Fibroblast of mammary gland (primary cell): ENCODE measurements at places on chromosomes 1 and 21.

- no peak for DNase-seq
Observed at GRCh38 chr1:74681001-74681400, 7.4 kb upstream of the ERICH3 start.

- no peak for DNase-seq
Observed at GRCh38 chr1:207500306-207500705, 4.3 kb downstream of the CR1 start.

GRCh38 chr1:154414606-154415005 is 9.5 kb downstream of the IL6R start:
- DNase-seq: no peak

GRCh38 chr1:84693785-84694184 is 3.5 kb upstream of the SSX2IP start:
- DNase-seq: peak; percentile 66

GRCh38 chr1:153238527-153238926 is 21.0 kb upstream of the LORICRIN start:
- no peak for DNase-seq

GRCh38 chr1:178644308-178645120 is 80.5 kb upstream of the RALGPS2 start:
- DNase-seq: no peak

DNA sequence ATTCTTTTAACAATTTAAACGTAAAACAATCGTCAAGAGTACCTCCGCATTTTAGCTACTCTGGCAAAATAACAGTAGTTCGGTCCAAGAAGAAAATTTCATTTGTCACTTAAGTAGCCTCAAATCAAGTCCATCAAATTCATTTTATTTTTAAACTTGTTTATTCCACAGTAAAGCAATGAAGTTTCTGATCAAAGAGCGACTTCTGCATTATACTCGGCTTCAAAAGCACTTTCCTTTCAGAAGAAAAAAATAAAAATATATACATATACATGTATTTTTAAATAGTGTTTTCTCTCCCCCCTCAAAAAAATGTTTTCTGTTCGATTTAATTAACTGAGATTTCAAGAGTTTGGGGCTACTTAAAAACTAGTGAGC is 115.0 kb downstream of the RERE start:
- DNase-seq: no peak

DNA sequence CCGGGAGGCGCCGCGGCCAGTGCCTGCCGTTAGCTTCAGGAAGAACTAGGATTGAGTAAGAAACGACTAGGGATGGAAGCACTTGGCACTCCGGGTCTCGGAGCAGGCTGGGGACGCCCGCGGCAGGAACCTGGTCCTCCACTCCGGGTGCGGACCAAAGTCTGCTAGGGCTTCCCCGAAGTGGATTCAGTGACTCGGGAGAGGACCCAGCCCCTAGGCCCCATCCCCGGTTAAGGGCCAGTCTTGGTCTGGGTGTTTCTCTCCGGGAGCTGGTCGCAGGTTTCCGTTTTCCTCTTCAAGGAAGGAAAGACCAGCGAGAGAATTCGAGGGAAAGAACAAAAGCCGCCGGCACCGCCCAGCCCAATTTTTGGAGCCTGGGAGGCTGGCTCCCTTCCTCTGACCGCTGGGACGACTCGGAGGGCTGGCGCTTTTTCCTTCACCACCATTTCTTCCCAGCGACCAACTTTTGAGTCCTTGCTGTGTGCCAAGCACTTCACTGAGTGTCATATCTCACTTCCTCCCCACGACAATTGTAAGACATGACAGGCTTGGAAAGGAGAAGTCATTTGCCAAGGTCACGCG is 16.8 kb upstream of the STMN1 start:
- no peak for DNase-seq
